ENCODE measurements at places on chromosomes 2 and 18.

GRCh38 chr2:64745562-64745961 is 91.8 kb upstream of the SERTAD2 start:
- no peak for DNase-seq

- DNase-seq = no peak
These were observed 105.9 kb downstream of the RBMS1 start for GRCh38 chr2:160387558-160388262.

DNA sequence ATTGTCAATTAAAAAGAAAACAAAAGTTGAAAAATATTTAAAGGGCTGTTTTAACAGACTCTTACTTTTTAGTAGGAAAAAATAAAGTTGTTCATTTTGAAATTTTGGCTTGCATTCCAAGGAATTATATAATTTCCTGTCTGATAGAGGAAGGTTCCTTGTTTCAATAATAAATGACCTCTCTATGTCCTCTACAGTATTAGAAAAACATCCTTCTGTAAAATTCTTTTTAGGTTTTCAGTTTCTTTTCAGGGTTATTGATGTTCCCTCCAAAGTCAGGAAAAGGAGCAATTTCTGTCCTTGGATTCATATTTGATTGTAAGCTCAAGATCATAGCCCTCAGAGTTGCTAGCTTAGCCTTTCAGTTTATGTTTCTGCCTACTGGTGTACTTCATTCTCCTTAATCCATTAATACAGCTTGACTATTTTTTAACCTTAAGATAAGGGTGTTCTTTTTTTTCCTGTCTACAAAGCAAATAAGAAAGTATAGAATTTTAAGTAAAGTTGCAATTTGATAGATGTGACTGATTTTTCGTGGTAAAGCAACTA is 125.2 kb upstream of the COL3A1 start:
- no peak for DNase-seq

DNA sequence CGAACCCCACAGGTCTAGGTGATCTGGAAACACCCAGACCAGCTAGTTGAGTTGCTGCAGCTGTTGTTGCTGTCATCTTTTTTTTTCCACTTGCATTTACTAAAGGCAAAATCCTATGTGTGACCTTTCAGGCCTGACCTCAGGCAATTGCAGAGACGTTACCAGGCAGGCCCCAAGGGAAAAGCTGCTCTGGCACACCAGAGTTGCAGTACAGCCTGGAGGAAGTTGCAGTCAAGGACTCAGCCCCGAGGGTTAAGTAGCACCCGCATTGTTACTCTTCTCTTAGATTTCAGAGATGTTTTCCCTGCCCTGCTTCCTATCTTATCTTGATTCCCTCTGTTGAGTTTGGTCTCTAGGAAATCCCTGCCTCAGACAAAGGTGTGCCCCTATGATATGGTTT is 45.2 kb upstream of the SMAD2 start:
- DNase-seq = no peak

GRCh38 chr18:49098386-49098785 is 147.6 kb upstream of the SMAD7 start:
- DNase-seq = no peak

DNA sequence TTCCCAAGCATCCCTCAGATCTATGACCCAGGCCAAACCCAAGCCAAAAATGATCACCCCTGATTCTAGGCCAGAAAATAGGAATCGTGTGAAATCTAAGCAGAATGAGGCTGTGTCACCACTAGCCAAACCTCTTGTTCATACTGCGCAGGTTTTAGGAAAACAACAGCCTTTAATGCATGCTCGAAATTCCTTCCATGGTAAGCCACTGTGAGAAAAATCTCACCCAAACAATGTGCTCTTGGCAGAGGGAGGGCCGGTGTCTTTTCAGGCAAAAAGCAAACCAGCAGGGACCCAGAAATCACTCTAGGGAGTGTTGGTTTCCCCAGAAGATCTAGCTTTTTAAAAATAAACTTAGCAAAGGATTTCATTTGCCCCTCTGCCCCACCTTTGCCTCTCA is 71.2 kb upstream of the FOSL2 start:
- no peak for DNase-seq

Measured in stimulated activated CD8-positive, alpha-beta memory T cell treated with anti-CD3 and anti-CD28 coated beads, Interleukin-15, amount 100 ng/mL, for 1 hour (primary cell).